ENCODE measurements at places on chromosomes 2 and 18.

GRCh38 chr2:100623033-100623715 lies 60.4 kb downstream of the PDCL3 start:
- DNase-seq = no peak

DNA sequence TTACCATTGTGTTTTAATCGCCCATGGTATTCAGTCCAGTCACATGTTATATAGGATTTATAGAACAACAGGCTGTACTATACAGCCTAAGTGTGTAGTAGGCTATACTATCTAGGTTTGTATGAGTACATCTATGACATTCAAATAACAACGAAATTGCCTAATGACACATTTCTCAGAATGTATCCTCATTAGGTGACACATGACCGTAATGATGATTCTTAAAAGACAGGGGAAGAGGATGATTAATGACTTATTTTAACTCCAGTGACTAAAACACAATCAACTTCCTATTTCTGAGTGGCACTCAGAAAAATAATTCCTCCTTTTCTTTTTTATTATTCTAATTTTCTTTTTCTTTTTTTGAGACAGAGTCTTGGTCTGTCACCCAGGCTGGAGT lies 63.0 kb upstream of the ACSL3 start:
- DNase-seq = no peak

DNA sequence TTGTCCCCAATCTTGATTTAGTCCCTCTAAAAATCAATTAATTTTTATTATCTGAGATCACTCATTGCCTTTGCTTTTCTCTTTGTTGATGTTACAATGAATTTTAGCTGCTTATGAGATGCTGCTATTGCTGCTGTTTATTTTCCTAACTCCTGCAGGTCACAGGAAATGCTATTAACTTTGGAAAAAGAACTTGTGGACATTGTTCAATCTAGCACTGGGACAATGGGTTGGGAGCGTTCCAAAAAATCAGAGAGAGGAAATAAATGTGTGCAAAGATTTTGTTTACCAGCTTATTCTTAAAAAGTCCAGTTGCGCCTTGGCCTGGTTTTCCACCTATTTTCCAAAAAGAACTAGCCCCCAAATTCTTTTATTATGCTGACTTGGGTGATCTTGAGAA lies 268.3 kb downstream of the PTH2R start:
- no peak for DNase-seq

- DNase-seq = no peak
Measured at GRCh38 chr2:216535454-216535995, 36.9 kb downstream of the RPL37A start.

- peak; percentile 8 for DNase-seq
Measured at GRCh38 chr2:119011162-119011909, 69.3 kb downstream of the MARCO start.

GRCh38 chr2:167814881-167815718 lies 432.3 kb downstream of the STK39 start:
- DNase-seq = no peak

- no peak for DNase-seq
Measured at GRCh38 chr2:240598311-240598911, 11.9 kb downstream of the CAPN10 start.

GRCh38 chr18:3286159-3286558 lies 24.2 kb downstream of the MYL12B start:
- DNase-seq = no peak

DNA sequence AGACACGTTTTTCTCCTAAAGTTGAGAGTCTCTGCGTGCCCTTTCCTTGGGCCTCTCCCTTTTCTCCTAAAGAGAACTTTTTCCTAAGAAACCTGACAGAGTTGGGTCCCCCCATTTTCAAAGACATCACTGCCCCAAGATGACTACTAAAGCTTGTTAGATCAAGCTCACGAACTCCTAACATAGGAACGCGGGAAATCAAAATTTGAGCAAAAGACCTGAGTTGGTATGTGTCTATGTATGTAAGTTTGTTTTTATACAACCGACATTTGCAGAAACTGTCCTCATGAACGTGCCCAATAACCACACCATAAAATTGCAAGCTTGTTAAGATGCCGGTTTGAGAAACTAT lies 1.4 kb downstream of the HOXD13 start:
- DNase-seq = no peak

GRCh38 chr2:134715932-134716643 lies 2.7 kb downstream of the TMEM163 start:
- no peak for DNase-seq

DNA sequence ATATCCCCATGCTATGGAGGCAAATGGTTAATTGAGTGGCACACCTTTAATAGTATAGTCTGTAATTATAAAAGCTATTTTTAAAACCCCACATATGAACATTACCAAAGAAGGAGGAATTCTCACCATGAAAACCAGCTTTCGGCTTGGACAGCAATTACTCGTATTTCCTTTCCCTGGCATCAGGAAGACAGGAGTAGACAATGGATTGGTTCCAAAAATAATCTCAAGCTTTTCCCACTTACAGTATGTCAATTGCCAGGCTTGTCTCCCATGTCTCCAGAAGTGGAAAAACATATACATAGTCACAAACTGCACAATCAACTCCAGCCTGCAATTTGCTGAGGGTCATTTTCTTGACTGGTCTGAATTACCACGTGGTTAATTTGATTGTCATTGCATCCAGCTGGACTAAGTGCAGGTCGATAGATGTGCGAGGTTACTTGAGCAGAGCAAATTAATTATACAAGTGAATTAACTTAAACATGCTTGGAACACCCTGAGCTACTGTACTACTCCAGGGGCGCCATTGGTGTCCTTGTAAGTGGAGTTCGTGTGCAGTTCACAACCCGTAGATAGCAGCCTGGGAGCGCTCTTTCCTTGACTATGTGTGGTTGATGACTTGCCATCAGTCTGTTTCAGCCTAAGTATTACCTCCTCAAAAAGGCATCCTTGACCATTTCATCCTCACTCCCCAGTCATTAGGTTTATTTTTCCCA lies 124.3 kb upstream of the PELI1 start:
- no peak for DNase-seq

DNA sequence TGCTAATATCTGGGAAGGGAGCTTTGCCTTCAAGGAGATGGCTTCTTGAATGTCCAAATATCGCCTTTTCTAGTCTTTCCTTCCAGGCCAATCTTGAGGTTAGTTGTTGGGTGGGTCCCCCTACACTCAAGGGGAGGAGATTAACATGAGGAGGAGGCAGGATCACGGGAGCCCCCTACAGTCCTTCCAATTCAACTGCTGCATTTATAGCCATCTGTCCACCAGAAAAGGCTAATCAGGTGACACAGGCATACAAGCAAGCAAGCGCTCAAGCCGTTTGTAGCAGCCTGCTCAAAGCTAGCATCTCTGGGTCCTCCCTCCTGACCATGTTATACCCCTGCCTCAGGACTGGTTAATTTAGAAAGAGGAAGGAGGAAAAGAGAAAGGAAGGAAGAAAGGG lies 87.6 kb downstream of the MRPS9 start:
- no peak for DNase-seq

GRCh38 chr18:26700201-26700600 lies 151.8 kb upstream of the KCTD1 start:
- no peak for DNase-seq

DNA sequence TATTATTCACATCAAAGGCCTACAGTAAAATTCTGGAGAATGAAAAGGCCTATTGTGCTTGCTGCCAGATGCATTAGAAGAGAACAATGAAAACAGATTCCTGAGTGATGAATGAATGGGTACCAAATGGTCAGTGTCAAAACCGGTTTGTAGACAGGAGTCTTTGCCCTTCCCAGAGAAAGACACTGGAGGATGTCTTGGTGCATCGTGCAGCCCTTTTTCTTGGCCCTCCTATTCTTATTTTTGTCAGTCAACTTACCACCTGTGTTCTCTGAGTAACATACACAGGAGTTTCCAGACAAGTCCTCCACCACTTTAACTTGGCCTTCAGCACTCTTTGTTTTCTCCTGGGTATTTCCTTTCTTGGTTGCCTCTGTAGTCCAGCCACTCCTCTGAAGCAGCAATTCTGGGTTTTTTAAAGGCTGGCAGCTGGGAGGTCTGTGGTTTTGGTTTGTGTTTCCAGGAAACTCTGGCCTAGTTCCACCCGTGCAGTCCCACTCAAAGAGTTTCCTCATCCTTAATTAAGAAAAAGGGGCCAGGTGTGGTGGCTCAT lies 29.4 kb downstream of the PSTPIP2 start:
- no peak for DNase-seq

DNA sequence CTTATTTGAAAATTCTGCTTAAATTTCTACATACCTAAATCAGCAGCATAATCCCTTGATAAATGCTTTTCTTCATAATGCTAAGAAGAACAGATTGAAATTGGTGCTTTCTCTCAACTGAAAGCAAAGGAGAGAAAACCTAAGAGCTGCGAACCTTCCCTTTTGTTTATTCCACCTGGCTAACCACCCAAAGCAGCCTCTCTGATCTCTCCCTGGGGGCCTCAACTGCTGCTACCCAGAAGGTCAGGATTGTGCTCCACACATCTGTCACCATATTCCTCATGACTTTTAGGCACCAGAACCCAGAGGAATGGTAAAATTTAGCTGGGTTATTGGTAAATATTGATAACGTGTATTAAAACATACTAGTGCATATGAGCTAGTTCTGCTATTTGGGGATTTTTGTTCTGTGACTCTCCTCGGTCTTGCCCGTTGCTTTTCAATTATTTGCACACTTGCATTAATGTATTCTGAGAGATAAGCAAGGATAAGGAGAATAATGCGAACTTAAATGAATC lies 334.1 kb downstream of the RIT2 start:
- DNase-seq = no peak

DNA sequence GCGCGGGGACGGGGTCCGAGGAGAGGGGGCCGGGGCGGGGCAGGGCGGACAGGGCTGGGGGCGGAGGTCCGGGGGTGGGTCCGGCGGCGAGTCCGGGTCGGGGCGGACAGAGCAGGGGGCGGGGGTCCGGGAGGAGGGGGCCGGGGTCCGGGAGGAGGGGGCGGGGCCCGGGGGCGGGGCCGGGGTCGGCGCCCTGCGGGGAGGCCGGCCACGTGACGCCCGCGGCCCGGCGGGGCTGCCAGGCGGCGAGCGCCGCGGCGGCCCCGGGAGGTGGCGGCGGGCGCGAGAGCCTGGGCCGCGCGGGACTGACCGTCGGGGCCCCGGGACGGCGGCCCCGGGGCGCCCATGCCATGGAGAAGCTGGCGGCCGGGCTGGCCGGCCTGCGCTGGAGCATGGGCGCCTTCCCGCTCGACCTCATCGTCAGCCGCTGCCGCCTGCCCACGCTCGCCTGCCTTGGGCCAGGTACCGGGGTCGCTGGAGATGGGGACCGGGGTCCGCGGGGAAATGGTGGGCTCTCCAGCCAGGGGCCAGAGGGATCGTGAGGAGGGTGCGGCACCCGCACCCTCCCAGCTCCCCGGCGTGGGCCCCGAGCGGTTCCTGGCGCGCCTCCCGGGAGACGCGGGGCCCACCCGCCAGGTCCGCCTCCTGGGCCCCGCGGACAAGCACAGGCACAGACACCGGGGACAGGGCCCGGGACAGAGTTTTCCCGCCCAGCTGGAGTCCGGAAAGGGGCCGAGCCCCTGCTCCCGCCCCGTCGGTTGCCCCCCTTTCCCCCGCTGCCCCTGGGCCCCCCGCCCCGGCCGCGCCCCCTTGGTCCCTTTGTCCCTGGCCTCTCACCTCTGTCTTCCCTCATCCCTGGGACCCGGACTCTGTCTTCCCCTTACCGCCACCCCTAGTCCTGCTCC lies at the start of gene GAREM2:
Gene GAREM2 (plus strand): TSS at position 218 of the 905 bp plus-strand sequence. CDS start 133 bp downstream, at position 351.
- no peak for DNase-seq

GRCh38 chr2:183541766-183542165 lies 417.5 kb downstream of the NUP35 start:
- no peak for DNase-seq

DNA sequence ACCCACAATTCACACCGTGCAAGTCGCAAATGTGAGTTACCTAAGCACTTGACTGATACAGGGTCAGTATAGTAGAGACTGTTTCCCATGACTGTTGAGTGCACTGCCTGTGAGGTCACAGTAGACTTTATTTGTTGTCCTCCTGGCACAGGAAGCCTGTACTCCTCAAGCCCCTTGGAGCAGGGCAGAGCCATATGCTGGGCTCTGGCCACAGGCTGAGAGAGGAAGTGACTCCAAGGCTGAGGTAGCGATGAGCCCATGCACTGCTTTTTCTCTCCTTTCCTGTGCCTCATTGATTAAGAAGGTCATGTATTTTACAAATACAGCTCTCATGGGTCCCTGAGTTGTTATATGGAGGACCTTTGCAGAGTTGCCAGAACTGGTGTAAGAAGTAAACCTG lies 287.7 kb downstream of the SRBD1 start:
- DNase-seq = no peak

DNA sequence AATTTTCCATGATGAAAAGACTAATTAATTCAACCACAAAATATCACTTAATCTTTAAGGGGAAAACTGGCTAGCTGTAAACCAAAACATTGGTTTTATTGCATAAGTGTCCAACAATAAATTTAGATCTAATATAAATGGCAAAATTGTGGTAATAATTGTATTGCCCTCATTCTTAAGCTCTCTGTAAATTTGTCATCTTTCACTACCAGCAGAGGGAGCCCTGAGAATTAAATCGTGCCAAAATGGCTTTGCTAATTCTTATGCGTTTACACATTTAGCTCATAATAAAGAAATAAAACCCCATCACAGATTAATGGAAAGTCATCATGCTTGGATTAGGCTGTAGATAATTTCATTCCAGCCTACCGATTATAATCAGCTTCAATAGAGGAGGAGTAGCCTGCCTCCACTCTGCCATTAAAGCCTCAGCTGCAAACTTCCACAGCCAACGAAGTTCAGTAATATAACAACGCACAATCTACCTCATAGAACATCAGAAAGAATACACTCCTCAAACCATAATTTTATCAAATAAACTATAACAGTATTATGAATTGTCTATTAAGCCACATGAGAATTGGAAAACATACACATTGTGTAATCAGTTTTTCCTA lies 70.0 kb upstream of the ATP5MC3 start:
- DNase-seq = no peak

Data from stimulated activated CD4-positive, alpha-beta T cell treated with anti-CD3 and anti-CD28 coated beads, Interleukin-4, amount 100 ng/mL, for 48 hours (primary cell).